Stimulated activated CD4-positive, alpha-beta T cell treated with anti-CD3 and anti-CD28 coated beads, Interleukin-15, amount 100 ng/mL, for 1 hour (primary cell): ENCODE measurements at places on chromosomes 11 and 22.

- DNase-seq = no peak
These were observed 51.7 kb upstream of the PAK1 start for GRCh38 chr11:77525455-77526091.

DNA sequence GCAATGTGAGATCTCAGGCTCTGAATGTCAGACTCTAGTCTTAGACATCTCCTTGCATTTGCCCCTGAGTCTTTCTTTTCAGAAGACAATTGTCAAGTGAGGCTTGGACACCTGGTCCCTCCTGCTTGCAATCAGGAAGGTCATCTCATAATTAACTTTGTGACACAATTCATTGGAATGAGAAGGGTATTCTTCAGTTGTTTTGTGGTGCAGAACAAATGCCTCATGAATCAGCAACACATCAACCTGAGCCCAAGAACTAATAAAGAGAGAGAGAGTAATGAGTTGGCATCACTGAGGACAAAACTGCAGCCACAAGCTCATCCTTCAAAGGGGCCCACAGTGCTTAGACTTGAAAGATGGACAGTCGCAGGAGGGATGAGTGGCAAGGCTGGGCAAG is 375.8 kb downstream of the INSC start:
- no peak for DNase-seq

DNA sequence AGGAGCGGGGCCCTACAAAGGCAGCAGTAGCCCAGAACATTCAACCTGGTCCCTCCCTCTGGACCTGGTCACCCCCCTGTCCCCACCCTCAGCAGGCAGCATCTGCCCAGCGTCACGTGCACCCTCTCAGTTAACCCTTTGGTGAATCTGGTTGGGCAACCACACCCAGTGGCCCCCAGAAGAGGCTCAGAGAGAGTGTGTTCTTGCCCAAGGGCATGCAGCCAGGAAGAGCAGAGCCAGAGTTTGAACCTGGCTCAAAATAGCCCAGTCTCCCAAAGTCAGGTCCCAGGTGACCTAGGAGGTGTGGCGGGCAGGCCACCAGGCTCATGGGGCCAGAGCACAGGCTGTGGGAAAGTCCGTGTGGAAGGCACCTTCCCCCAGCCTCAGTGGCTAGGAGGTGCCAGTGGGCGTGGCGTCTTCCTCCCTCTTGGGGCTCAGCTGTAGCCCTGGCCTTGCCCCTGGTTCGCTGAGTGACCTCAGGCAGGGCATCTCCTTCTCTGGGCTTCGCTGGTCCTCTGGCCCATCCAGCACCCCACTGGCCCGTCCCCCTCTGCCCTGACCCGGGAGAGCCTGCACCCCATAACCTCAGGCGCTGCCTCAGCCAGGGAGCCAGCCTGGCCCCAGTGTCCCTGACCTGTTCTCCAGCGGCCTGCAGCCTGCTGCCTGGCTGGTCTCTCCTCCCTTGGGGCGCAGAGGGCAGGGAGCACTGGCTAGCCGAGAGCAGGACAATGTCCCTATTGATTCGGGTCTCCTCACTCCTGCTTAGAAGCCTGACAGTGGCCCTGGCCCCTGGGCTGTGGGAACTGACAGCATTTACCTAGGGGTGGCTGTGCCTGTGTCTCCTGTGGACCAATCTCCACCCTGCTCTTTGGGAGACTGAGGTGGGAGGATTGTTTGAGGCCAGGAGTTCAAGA is 7.0 kb downstream of the ALDH3B1 start:
- DNase-seq = no peak

GRCh38 chr22:41074941-41075710 is 17.3 kb upstream of the EP300 start:
- no peak for DNase-seq

- no peak for DNase-seq
These were observed 349 bp downstream of the TSSC4 start for GRCh38 chr11:2400762-2401435.

DNA sequence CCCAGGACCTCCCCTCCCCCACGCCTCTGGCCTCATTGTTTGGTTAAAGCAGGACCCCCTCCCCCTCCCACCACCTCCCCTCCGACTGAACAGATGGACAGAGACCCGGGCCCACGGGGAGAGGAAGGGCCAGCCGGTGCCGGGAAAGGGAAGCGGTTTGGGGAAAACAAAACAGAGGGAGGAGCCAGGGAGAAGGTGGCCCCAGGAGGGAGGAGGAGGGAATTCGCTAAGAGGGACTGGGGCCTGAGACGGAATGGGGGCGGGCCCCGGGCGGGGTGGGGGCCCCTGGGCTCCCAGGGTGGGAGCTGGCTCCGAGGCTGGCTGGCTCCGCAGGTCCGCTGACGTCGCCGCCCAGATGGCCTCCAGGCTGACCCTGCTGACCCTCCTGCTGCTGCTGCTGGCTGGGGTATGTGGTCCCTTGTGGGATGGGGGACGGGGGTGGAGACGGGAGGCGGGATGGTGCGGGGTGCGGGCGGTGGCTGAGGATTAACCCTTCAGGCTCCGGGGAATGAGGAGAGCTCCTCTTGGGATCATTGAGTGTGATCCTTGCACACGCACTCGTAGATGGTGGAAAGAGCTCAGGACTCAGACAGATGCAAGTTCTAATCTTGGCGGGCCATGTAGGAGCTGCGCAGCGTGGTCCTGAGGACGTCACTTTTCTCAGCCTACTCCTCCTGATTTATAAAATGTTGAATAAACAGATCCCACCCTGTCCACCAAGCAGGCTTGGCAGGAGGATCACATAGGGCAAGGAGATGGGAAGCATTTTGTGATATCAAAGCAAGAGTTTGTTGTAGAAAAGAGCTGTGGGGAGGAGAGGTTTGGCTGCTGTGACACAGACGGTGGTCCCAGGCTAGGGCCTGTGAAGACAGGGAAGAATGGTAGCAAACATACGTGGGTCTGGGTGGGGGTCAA is 688 bp downstream of the SERPING1 start:
- DNase-seq = no peak

- no peak for DNase-seq
These were observed 818.6 kb downstream of the FAM181B start for GRCh38 chr11:81915045-81915444.

GRCh38 chr22:49979587-49980264 is 19.2 kb downstream of the PIM3 start:
- no peak for DNase-seq

DNA sequence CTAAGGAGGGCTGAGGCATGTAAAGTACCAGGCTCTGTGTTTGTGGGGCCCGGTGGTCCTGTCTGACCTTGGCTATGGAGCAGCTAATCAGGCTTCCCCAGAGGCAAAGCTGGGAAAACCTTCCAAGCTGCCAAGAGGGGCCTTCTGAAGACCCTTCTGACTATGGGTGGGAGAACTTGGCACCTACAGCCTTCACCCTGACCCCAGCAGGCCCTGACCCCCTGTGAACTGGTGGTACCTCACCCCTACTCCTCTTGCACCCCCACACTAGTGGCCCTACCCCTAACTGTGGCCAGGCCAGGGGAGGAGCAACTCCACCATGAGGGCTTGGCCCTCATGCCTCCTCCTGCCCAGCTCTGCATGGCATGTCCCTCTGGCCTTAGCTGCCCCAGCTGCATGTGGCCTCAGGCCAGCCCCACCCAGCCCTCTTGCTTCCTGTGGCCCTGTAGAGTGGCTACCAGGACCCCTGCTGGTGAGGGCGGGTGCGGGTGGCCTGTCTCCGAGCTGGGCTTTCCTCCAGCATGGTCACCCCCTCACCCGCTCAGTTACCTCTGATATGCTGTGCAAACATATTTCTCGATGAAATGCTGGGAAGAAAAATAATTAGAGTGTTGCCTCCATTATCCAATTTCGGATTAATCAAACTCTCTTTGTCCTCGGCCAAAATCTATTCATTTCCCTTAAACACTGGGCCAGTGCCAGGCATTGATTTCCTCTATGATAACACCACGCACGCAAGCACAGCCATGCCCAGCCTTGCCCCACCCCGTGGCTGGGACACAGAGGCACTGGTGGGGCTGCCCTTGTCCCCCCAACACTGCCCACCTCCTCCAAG is 7.5 kb downstream of the GNAZ start:
- no peak for DNase-seq

DNA sequence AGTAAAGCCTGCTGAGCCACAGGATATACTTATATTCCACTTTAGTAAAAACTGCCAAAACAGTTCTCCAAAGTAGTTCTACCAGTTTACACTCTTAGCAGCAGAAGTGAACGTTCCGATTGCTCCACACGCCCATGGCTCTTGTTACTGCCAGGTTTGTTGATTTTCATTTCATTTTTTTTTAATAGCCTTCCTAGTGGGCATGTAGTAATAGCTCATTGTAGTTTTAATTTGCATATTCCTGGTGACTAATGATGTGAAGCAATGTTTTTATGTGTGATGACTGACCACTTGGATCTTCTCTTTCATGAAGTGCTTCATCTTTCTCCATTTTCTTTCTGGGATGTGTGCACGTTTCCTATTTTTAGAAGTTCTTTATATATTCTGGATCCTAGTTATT is 4.8 kb upstream of the C11orf97 start:
- DNase-seq = no peak

GRCh38 chr11:13874597-13874996 is 87.9 kb upstream of the SPON1 start:
- no peak for DNase-seq

GRCh38 chr11:35415487-35415886 is 3.9 kb downstream of the SLC1A2 start:
- no peak for DNase-seq

GRCh38 chr11:124976531-124976930 is 22.5 kb downstream of the CCDC15 start:
- DNase-seq = no peak

- DNase-seq = no peak
These were observed 268.9 kb downstream of the LRRC4C start for GRCh38 chr11:41190437-41191082.

DNA sequence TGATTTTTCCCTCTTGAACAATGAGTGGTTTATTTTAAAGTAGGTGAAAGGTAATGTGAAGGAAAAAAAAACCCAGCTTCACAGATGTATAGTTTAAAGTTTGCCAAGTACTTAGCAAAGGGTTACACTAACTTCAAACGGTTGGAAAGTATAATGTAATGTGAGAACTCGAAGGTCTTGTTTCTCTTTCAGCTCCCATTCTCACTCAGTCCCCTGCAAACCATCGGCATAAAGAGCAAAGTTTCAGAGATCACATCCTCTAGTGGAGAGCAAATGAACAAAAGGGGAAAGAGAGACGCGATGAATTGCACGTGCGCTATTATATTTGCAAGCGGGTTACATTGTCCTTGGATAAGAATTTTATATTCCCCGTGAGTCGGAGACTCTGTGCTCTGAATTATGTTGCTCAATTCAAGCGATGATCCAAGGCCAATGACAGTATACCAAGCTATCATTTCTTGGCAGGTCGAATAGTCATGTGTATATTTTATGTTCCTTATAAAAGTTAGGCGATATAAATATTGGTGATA is 37.6 kb upstream of the BIRC3 start:
- DNase-seq = no peak

DNA sequence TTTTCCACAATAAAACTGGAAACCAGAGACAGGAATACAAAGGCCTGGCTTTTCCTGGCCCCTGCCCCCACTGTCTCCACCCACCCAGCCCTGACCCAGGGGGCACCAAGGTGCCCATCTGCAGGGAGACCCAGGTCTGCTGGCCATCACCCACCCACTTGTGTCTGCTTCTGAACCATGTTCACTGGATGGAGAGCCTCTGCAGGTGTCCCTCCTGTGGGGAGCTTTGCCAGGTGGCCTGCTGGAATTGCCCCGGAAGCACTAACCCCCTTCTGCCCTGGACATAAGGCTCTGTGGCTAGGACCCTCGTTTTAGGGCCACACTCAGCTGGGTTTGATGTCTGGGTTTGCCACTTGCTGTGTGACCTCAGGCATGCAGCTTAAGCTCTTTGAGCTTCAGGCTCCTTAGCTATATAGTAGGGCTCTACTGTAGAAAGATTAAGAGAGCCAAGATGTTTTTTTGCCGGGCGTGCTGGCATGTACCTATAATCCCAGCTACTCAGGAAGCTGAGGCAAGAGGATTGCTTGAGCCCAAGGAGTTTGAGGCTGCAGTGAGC is 3.9 kb downstream of the SCARF2 start:
- no peak for DNase-seq

DNA sequence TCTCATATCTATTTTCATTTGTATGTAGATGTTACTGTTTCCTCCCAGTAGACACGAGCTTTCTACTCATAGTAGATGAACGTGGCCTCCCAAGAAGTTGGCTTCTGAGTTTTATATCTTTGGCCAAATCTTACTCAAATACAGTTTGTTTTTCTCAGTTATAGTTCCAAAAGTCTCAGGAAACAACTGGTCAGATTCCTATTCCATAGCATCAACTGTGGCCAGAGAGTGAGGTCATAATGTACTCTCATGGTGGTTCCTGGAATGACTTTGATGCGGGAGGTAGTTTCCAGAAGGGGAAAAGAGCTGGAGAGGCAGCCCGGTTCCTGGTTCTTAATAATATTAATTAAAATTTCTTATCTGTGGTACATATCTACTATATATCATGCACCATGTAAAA is 77.3 kb downstream of the SLC17A6 start:
- DNase-seq = no peak
